ENCODE measurements at places on chromosomes 5 and 9. TPM values are rescaled to one million over a fixed set of nuclear protein-coding genes. Genes with fewer than 3 reads are reported as not detected.
A peak's percentile ranks its signal among the peaks of the same experiment; 100 is the strongest.

FOXD4L4 gene
- total RNA-seq: 1.2 TPM

CYLC2 gene
- total RNA-seq: not detected

DNA sequence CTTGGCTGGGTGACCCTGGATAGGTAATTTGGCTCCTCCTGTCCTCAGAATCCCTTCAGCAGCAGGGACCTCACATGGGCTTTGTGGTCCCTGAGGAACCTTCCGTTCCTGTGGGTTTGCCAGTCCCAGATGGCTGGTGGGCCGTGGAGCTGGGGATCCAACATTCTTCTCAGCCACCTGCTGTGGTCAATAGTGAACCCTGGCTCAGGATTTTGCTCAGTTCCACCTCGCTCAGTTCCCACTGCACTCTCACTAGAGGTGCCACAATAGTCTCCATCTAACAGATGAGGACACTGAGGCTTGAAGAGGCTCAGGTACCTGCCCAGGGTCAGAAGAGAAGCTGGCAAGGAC, 17.1 kb upstream of the SPOUT1 start:
- no peaks in the 10 kb centered on the region for H3K4me1 ChIP-seq
- no peaks in the 10 kb centered on the region for H3K27me3 ChIP-seq
- H3K27ac ChIP-seq: no peak overlapping the region

F2RL2 gene
- 0.69 TPM for total RNA-seq

GRCh38 chr5:34611464-34612415, 44.4 kb upstream of the RAI14 start:
- H3K27me3 ChIP-seq: no peaks in the 10 kb centered on the region
- peaks cover 4% of the 10 kb centered on the region for H3K4me1 ChIP-seq
- no peak for DNase-seq
- no peak overlapping the region for H3K4me3 ChIP-seq
- no peak overlapping the region for H3K27ac ChIP-seq

SH3GL2 gene
- total RNA-seq: not detected

STING1 gene
- 29.4 TPM for total RNA-seq

TRIM36 gene
- 10.2 TPM for total RNA-seq

GRCh38 chr5:83494666-83495065, 23.1 kb downstream of the VCAN start:
- no peaks in the 10 kb centered on the region for H3K27me3 ChIP-seq
- no peak overlapping the region for H3K27ac ChIP-seq
- DNase-seq: no peak
- no peak overlapping the region for H3K4me3 ChIP-seq
- H3K36me3 ChIP-seq: no peaks in the 10 kb centered on the region

DNA sequence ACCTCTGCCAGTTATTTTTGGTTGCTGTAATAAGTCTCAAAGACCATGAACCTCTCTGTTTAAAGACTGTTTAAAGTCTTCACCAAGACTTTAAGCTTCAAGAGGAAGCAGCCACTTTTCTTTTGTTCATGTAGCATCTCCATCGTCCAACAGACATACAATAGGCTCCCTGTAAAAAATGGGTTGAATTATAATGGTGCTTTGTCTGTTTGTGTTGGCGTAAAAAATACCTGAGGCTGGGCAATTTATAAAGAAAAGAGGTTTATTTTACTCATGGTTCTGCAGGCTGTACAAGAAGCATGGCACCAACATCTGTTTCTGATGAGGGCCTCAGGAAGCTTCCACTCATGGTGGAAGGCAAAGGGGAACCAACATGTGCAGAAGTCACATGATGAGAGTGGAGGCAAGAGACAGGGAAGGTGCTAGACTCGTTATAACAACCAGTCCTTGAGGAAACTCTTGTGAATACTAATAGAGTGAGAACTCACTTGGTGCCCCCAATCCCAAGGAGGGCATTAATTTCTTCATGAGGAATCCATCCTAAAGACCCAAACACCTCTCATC, 126.3 kb upstream of the RPS23 start:
- H3K4me1 ChIP-seq: no peaks in the 10 kb centered on the region
- no peak for DNase-seq
- no peaks in the 10 kb centered on the region for H3K36me3 ChIP-seq
- H3K4me3 ChIP-seq: no peak overlapping the region

CDH12 gene
- total RNA-seq: 5.6 TPM

GRCh38 chr9:125374443-125375309, 113.0 kb downstream of the GAPVD1 start:
- DNase-seq: peak; percentile 71

Measured in adrenal gland (tissue), 19 donors.